ENCODE measurements at places on chromosomes 11 and 22. TPM values are rescaled to one million over a fixed set of nuclear protein-coding genes. Genes with fewer than 3 reads are reported as not detected.

Gene SERPIND1
- polyA plus RNA-seq, result 1.2 TPM

Gene FBXO3
- polyA plus RNA-seq, result 39.7 TPM

DNA sequence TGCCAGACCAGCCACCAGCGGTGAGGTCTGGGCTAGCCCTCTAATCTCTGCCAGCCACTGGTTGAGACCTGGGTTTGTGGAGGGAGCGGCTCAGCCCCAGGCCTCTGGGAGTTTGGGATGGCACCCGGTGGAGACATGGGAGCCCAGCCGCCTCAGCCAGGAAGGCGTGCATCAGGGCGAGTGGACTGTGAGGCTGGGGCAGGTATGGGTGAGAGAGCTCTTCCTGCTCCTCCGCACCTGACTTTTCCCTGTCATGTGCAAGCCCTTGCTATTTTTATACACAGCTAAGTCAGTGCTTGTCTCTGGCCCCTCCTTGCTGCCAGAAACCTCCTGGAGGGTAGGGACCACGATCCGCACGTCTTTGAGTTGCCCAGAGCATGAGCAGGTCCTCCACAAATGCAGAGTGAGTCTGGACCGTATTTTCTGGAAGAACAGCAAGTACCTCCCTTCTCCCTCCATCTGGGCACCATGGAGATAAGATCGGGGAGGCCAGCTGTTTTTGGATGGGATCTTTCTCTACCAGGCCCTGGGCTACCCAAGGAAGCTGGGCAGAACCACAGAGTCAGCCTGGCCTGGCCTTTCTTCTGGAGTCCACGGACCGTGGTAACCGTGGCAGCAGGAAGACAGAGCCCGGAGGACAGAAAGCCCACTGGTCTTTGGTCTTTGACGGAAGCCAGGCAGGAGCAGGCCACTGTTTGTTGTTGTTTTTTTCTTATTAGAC lies 53.3 kb downstream of the IGLL1 start:
- DNase-seq, result no peak

- DNase-seq, result no peak
Observed at GRCh38 chr22:43975041-43975440, 19.8 kb downstream of the SAMM50 start.

- no peak for DNase-seq
Observed at GRCh38 chr11:68314203-68315170, 2.1 kb downstream of the LRP5 start.

DNA sequence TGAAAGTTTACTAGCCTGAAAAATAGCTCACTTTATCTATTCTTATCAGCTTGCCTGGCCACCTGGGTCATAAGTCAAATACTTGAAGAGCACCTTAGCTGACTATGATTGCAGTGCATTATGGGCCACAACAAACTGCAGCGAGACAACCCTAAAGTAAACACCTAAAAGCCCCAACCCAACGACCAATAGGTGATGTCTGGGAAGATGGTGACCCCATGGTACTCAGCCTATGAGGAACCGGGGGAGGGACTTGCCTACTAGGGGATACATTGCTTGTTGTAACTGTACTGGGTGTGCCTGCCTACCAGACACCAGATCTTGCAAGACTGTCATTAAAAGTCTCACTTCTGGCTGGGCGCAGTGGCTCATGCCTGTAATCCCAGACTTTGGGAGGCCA lies 35.6 kb upstream of the APOBEC3A start:
- DNase-seq, result no peak

Gene NXPE1
- 0.08 TPM for polyA plus RNA-seq

- DNase-seq, result no peak
Observed at GRCh38 chr11:61811831-61812230, 5.0 kb downstream of the FADS1 start.

DNA sequence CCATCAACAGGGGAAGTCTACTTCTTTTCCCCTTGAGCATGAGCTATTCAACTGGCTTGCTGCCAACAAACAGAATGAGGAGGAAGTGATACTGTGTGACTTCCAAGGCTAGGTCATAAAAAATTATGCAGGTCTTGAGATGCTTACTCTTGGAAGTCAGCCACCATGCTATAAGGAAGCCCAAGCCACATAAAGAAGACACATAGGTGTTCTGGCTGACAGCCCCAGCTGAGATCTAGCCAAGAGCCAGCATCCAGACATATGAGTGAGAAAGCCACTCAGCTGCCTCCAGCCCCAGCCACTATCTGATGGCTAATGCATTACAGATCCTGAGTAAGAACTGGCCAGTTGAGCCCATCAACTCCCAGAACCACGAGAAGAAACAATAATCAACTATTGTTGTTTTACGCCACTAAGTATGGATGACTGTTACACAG lies 31.0 kb upstream of the PPP2R1B start:
- no peak for DNase-seq

Gene CYB561A3
- 34.9 TPM for polyA plus RNA-seq

DNA sequence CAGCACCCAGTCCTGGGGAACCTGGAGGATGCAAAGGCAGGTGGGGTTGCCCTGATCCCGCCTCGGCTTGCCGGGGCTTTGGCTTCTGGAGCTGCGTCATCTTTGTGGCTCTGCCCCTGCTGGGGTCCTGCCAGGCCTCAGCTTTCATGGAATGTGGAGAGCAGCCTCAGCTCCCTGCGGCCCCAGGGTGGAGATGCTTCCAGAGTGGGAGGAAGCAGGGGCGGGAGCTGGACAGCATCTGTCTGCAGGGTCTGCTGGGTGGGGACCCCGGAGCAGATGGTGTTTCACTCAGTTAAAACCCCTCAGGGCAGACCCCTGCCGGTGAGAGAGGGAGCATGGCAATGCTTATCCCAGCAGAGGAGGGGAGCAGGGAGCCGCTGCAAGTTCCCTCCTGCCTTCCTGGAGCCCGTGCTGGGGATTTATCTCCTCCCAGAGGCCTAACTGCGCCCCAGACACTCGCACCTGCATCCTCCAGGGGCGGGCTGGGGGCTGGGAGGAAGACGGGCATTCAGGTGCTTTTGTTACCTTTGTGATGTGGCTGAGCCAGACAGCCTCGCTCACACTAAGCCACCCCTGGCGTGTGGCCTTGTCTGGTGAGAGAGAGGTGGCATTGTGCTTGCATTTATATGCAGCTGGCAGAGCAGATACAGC lies 15.7 kb downstream of the GRIK4 start:
- no peak for DNase-seq

Gene APOA4
- polyA plus RNA-seq, result 0.06 TPM

Gene GP1BB
- polyA plus RNA-seq, result 2.2 TPM

DNA sequence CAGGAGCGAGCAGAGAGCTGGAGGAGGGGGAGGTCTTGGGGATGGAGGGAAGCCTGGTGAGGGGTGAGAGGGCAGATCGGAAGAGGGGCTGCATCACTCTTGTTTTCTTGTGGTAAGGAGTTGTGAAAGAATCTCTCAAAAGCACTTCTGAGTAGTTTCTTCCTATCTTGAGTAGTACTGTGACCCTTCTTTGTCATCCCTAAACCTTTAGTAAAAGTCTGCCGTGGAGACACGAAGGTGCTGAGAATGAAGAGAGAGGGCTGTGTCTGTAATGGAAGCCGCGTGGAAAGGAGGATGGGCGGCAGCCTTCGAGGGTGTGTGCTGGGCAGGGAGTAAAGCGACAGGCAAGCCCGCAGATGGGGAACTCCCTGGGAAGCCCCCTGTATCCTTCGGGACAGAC lies 237.8 kb downstream of the TBC1D22A start:
- DNase-seq, result no peak

DNA sequence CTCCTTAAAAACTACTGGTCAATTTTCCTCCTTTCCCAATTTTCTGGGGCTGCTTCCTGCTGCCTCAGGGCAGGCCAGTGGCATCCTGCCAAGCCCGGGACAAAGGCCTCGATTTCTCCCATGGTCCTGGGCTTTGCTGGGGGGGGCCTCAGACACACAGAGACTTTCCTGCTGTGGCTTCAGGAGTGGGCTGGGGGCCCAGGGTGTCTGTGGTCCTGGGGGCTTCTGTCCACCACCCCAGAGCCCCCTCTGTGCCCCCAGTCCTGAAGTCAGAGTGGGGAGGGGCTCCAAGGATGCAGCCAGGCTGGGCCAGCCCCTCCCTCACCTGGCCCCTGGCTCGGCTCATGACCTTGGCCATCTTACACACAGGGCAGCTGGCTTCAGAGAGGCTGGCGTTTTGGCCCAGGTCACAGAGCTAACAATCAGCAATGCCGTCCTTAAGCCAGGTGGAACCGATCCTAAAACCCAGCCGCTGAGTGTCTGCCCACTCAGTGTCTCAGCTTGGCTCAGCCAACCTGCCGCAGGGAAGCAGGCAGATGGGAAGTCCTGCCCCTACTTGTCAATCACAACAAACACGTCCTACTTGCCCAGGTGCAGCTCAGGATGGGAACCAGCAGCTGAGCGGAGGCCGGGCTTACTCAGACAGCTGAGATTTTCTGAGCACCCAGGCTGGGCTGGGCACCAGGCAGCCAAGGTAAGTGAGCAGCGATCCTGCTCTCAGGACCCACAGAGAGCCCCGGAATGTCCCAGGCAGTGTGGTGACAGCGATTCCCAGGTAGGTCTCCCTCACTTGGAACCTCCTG lies 34.6 kb downstream of the OSBPL5 start:
- no peak for DNase-seq

- DNase-seq, result no peak
Observed at GRCh38 chr22:32558681-32559355, 84.2 kb downstream of the FBXO7 start.

GRCh38 chr22:24156141-24156912 lies 25.0 kb upstream of the SUSD2 start:
- DNase-seq, result no peak

GRCh38 chr11:64241491-64242374 lies 838 bp downstream of the FKBP2 start:
- no peak for DNase-seq

DNA sequence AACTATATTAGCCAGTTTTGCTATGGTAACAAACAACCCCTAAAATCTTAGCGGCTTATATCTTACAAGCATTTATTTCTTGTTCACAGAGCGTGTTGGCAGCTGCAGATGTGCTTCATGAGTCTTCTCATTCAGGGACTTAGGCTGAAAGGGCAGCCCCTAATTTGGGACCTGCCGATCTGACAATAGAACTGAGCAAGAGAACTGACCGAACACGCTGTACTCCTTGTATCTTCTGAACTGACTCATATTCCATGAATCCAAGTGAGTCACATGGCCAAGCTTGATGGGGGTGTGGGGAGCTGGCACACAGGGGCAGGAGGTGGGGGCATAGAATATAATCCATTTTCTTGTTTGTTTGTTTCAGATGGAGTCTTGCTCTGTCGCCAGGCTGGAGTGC lies 481.7 kb upstream of the CADM1 start:
- DNase-seq, result no peak

GRCh38 chr11:32526760-32527159 lies 56.9 kb upstream of the EIF3M start:
- no peak for DNase-seq

Gene TRPM5
- polyA plus RNA-seq, result 0.05 TPM

DNA sequence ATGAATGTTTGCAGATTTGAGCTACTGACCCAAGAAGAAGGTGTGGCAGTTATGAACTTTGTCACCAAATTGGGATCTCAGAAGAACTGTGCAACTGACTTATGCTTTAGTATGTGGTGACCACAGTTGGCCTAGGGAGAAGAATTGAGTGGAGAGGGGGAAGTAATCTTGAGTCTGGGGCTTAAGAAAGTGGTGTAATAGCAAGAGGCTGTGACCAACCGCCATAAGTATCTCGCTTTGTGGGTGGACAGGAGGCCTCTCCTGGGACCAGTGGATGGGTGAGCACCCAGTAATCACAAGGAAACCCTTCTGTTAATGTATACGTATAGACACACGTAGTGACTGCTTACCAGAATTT lies 12.7 kb upstream of the IL10RA start:
- DNase-seq, result no peak

GRCh38 chr11:30818721-30819120 lies 232.6 kb upstream of the MPPED2 start:
- DNase-seq, result no peak

DNA sequence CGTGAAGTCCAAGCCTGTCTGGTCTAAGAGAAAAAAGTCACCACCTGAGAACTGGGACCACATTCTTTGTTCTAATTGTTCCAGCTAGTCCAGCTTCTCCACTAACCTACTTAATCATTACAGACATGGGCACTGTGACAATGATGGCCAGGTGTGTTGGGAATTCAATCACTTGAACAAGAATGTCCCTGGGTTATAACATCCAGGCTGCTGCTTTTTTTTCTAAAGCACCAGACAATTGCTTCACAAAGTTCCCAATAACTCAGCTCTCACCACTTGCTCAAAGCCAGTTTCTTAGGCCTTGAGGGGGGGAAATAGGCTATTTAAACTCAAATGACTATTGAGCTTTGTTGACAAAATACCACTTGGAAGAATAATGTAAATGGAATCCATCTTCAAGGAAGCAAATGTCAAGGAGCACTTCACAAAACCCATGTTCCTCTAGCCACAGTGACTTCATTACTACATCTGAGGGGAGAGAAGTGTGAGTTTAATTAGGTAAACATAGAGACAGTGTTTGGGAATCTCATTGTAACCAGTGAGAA lies 80.3 kb downstream of the ME3 start:
- DNase-seq, result no peak

DNA sequence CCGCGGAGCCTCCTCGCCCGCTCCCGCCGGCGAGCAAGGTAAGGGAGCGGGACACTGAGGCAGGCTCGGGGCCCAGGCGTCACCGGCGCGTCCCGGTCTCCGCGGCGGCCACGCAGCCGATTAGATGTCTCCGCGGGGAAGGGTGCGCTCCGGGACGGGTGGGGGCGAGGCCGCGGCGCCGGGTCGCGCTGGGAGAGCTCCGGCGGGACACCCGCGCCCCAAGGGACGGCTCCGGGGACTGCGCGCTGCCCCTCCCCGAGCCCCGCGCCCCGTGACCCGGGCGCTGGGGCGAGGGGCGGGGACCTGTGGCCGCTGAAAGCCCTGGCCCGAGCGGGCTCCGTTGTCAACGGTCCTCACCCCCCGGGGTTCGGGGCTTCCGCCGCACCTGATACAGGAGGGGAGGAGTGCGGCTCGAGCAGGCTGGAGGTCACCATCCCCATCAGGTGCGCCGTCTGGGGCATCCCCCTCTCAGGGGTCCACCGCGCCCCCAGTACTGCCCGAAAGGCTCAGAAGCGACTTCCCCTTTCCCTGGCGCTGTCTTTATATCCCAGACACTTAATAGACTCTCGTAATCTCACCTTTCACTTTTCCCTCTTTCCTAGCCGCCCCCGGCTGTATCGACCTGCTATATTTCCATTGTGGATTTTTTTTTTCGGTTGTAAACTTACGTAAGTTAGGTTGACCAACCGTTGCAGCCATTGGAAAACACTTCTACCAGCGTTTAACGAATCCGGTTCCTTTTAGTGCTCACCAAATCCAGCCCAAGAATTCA lies 573 bp downstream of the PPFIA1 start:
- DNase-seq, result no peak

DNA sequence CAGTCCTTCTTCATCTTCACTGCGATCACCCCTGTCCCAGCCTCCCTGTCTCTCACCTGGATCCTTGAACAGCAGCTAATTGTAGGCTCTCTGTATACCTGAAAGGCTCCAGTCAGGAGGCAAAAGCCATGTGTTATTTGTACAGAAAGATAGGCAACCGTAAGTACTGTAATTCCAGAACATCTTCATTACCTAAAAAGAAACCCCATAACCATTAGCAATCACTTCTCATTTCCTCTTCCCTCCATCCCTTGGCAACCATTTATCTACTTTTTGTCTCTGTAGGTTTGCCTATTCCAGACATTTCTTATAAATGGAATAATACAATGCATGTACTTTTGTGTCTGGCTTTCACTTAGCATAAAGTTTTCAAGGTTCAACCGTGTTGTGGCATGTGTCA lies 17.8 kb downstream of the NAGA start:
- no peak for DNase-seq

GRCh38 chr11:123144707-123145106 lies 50.3 kb downstream of the CLMP start:
- no peak for DNase-seq

Gene IL10RA
- 10.8 TPM for polyA plus RNA-seq

GRCh38 chr11:131633921-131634715 lies 263.7 kb downstream of the NTM start:
- no peak for DNase-seq

Data from urinary bladder (tissue), 4 donors.